ENCODE measurements at places on chromosomes 1 and 21.

- DNase-seq = no peak
These were observed 1.2 kb upstream of the CAPN2 start for GRCh38 chr1:223711173-223711572.

DNA sequence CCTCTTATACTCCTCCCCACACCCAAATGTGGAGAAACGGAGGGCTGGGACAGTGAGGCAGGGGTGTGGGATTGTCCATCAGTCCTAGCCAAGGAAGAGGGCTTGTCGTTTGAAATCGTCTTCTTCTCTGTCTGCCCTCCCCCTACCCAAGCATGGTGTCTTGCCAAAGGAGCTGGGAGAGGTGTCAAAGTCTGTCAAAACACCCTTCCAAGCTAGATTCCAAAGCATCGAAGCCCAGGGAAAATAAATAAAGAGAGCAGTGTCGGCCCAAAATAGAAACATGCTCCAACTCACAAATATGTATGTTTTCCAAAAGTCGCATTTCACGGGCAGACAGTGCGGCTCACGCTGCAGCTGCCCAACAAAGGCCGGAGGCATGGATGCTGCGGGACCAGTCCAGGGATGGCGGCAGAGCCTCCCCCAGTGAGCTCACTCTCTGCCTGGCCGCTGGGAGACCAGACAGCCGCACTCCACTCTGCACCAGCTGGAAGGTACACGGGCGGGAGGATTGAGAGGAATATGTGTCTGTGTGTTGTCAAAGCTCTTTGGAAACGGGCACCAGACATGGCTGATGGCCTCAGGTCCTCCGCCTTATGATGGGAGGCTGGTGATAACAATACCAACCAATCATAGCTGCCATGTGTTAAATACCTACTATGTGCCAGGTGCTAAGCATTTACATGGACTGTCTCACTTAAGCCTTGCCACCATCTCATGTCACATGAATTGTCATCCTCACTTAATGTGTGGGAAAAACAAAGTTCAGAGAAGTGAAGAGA is 3.9 kb downstream of the DISP3 start:
- no peak for DNase-seq

GRCh38 chr1:248906753-248907661 is 972 bp downstream of the PGBD2 start:
- no peak for DNase-seq

GRCh38 chr1:76018045-76018444 is 56.5 kb upstream of the ST6GALNAC3 start:
- no peak for DNase-seq

DNA sequence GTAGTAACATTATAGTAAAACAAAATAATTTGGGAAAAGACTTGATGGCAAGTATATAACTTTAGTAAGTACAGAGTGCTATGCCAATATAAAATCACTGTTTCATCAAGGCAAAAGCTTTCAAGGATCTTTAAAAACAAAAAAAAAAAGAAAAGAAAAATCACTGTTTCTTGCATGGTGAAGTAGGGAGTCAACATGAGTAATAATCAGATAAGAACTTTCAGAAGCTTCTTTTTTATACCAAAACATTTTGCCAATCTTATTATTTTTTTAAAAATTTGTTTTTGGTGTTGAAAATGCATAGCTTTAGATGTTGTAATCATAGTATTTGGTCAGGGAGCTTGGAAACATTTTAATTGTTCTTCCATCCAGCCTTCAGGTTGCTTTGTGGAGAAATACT is 37.2 kb downstream of the CAMSAP2 start:
- no peak for DNase-seq

GRCh38 chr1:62439652-62440371 is 3.0 kb downstream of the USP1 start:
- no peak for DNase-seq

GRCh38 chr1:244030481-244031040 is 20.5 kb upstream of the ZBTB18 start:
- DNase-seq = no peak

DNA sequence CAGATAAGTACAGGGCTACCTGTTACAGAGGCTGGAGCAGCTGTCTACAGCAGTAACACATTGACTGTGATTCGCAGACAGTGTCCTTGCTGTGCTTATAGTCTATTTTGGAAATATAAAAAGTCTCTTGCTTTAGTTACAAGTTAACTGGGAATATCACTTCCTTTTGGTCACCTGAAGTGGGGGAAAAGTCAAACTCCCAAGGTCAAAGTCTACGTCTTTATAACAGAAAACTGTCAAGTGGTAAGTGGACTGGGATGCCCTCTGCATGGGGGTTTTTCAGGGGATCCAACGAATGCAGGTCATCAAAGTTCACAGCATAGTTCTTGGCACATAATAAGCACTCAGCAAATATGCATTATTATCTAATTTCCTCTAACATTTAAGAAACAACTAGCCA is 55.4 kb downstream of the FAM78B start:
- no peak for DNase-seq

DNA sequence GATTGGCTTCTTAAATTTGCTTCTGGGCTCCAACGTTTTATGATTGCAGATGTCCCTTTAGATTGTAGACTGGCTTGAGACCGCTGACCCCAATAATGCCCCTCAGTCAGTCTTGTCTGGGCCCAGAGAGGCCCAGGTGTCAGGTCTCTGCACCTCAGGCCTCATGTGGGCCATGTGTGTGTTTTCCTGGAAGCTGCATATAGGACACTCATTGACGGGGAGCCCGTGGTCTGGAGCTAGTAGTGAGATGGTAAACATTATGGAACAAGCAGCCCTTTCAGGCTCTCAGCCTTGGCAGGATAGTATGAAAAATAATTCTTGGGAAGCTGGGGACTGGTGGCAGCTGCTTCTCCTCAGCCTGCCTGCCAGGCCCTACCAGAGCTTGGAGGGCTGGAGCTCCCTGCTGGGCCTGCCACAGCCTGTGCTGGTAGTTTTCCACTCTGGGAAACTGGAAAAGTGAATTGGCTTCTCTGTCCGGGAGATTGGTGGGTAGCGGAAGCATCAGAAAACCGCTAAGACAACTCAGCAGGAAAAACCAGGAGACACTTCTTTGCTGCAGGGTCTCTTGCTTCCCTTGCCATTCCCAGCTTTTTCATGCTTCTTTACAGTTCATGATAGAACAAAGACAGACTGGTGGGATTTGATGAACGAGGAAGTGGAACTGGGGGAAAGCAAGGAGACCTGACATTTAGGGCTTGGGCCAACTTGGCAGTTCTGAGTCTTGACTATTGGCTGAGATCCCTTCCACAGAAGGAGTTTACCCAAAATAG is 57.8 kb upstream of the HSD17B7 start:
- DNase-seq = no peak

- DNase-seq = no peak
These were observed 98.1 kb upstream of the CXADR start for GRCh38 chr21:17414766-17415165.

DNA sequence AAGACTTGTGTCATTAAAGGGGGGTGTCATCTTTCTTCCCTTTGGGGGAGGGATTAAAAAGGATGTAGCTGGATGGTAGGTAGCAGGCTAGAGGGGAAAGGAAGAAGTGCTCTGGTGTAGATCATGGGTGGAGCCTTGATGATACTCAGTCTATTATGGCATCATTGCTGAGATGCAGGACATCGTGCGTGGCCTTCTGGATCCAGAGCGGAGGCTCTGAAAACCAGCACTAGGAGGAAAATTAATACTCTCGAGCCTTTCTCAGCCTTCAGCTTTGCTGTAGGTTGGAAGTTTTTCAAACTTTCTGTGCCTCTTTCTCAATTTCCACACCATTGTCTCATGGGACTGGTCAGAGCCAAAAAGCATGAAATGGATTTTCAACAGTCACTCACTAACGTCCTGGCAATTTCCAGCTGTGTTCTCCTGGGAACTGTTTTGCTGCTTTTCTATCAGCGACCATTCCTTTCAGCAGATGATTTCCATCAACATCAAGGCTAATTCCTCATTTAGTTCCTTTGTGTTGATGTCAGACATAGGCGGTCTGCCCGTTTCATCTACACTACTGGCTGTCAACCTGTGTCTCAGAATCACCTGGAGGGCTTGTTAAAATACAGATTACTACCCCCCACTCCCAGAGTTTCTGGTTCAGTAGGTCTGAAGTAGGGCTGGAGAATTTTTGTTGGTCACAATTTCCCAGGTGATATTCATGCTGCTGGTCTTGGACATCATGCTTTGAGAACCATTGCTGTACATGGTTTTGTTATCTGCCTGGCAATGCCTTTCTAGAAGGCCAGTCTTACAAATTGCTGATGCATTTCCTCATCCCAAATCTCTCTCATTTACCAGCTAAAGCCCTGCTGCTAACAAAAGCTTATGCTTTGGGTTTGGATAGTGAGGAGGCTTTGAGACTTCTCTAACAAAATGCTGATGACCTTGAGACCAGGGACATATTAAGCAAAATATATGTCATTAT is 7.7 kb downstream of the CACNA1E start:
- DNase-seq = no peak

DNA sequence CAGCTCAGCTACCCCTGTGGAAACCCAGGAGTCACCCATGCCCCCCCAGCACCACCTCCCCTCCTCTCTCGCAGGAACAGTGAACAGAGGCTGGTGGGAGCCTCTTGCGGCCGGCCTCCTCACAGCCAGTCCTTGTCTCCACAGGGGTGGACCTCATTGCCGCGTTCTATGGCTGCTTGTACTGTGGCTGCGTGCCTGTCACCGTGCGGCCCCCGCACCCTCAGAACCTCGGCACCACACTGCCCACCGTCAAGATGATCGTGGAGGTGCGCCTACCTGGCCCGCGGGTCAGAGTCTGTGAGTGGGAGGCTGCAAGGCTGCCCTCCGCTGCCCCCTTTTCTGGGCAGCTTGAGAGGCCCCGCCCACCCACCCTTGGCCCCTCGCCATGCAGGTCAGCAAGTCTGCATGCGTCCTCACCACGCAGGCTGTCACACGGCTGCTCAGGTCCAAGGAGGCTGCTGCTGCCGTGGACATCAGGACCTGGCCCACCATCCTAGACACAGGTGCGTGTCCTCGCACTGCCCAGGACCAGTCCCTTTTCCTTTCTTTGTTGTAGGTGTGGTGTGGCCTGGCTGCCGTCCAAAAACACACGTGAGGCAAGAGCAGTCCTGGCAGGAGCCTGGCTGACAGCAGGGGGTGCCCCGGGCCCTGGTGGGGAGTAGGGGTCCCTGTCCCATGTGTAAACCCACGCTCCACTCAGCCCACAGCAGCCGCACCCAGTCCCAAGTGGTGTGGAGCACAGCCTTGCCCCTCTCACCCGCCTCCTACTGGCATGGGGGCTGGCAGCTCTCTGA is 50.3 kb downstream of the S100B start:
- DNase-seq = no peak

GRCh38 chr21:46156378-46156645 is 933 bp upstream of the FTCD start:
- no peak for DNase-seq

DNA sequence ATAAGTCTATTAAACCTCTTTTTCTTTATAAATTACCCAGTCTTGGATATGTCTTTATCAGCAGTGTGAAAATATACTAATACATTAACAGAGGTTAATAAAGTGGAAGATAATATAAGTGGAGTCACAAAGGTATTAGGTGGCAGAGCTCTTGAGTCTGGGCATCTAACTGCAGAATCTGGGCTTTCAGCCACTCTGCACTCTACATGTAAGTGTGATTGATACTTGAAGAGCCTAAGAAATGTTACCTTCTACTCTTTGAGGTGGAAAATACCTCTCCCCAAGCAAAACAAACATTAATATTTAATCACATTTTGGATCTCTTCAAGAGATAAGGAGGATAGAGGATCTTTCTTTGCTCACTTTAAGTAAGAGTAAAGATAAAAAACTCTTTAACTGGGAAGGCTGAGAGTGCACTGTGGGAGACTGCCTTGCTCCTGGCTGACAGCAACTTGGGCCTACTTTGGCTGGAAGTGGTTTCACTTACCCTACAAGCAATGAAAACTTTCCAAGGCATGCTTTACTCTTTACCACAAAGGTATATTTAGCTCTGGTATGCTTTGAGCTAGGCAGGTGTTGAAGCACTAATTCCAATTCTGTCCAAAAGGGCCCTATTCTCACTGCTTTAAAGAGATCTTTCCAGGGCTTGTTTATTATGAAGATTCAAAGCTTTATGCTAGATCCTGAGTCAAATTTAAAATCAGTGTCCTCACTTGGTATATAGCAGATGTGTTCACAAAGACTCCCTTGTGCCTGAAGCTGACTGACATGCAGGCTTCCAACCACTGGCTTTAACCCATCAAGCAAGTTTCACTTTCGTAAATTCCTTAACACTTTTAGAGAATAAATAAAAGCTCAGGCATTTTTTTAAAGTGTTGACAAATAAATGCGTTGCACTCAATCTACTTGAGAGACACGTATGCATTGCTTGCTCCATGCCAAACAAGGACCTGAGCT is 245.3 kb upstream of the ZP4 start:
- no peak for DNase-seq

- no peak for DNase-seq
These were observed 50.3 kb downstream of the PGM1 start for GRCh38 chr1:63643517-63643916.

DNA sequence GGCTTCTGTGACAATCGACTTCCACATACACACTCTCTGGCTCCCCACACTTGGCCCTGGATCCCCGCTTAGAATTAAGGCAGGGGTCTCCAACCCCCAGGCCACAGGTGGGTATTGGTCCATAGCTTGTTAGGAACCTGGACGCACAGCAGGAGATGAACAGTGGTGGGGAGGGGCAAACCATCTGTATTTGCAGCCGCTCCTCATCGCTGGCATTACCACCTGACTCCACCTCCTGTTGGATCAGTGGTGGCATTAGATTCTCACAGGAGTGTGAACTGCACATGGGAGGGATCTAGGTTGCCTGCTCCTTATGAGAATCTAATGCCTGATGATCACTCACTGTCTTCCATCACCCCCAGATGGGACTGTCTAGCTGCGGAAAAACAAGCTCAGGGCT is 16.0 kb downstream of the TRIM62 start:
- DNase-seq = no peak

DNA sequence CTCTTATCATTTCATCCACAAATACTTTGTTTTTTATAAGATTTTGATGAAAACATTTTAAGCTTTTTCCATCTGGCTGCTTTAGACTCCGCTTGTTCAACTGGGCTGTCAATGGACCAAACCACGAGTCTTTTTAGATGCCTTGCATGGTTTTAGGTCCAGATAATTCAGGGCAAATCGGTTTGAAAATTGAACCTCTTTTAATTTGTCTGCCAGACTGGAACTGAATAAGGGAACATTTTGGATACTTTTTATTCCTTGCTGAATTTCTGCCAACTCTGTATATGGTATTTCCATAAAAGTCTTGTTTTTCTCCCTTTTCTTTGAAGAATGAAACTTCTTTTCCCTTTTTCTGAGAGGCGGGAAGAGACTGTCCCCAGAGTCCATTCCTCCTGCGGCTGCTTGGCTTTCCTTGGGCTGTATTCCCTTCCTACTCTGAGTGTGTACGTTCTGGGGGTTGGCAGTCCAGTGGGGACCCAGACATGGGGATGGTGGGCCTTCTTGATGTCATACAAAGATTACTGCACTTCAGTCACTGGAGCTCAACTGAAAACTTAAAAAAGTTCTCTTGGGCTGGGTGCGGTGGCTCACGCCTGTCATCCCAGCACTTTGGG is 46.5 kb upstream of the CNN3 start:
- DNase-seq = no peak

GRCh38 chr1:33004613-33005012 is 32.1 kb downstream of the AK2 start:
- DNase-seq = no peak

All from HEK293T (cell line).